ENCODE measurements at places on chromosomes 3 and 15. TPM values are rescaled to one million over a fixed set of nuclear protein-coding genes. Genes with fewer than 3 reads are reported as not detected.
A peak's percentile ranks its signal among the peaks of the same experiment; 100 is the strongest.

GRCh38 chr3:58307639-58308215 lies 1.4 kb downstream of the HTD2 start:
- peak; percentile 31 for DNase-seq
- H3K36me3 ChIP-seq: peaks cover 29% of the 10 kb centered on the region
- H3K4me1 ChIP-seq: peaks cover 14% of the 10 kb centered on the region
- no peaks in the 10 kb centered on the region for H3K27me3 ChIP-seq

Gene PEX5L
- not detected for total RNA-seq

GRCh38 chr15:69748576-69749185 lies 296.1 kb downstream of the RPLP1 start:
- H3K27ac ChIP-seq: no peak overlapping the region
- no peak for DNase-seq
- peaks cover 9% of the 10 kb centered on the region for H3K4me1 ChIP-seq
- no peaks in the 10 kb centered on the region for H3K36me3 ChIP-seq
- H3K4me3 ChIP-seq: no peak overlapping the region

DNA sequence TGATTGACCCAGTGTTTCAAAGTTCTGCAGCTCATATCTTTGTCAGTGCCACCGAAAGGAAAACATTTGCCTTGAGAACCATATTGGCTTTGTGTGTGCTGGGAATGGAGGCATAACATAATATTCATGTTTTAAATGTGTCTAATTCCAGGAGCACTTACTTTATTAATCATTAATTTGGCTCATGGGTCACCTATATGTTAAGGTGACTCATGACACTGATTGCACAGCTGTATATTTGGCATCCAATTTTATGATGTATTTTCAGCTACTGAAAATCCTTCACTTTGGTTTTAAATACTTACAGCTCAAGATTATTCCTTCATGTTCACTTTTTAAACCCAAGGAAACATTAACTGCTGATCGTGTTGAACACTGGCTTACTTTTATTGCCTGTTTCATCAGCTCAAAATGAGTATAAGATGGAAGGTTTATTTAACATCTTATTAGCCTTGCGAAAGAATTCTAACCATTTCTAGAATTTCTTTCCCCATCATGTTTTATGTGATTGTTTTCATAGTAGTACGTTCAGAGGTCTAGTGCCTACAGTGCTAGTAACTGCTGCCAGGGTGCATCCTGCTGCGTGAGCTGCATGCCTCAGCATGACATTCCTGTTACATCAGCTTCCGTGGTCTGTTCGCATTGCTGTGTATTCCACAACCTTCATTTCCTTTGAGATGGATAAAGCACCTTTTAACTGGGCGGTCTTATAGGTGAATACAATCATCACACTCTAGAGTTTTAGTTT lies 63.7 kb downstream of the LRCH3 start:
- H3K27ac ChIP-seq: no peak overlapping the region
- H3K36me3 ChIP-seq: peaks cover 50% of the 10 kb centered on the region
- H3K4me3 ChIP-seq: no peak overlapping the region
- H3K4me1 ChIP-seq: no peaks in the 10 kb centered on the region

All from T-cell (primary cell).